Stimulated activated CD4-positive, alpha-beta T cell treated with anti-CD3 and anti-CD28 coated beads, Interleukin-4, amount 100 ng/mL, for 24 hours (primary cell): ENCODE measurements at places on chromosomes 6 and 20.

GRCh38 chr6:119379809-119380208 is 30.2 kb upstream of the MAN1A1 start:
- DNase-seq: no peak

DNA sequence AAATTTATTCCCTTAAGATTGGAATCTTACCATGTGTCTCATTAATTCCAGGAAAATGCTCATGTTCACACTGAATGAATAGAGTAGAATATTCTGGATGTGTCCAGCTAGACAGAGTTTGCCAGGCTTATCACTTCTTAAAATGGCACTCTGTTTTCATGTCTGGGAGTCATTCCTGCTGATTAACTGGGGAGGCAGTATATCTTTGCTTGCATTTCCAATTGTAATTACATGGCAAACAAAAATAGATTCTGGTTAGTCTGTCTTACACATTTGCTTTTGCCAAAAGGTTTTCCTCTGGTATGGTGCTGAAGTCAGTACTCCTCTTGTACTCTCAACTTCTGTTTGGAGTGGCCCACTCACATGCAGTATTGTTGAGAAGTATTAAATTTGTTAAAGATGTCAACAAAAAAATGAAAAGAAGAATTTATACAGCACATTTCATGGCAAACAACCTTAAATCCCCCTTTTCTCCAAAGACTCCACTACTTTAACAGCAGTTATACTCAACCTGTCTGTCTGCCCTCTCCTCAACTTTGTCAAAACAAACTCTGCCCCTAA is 70.2 kb downstream of the TENT5A start:
- no peak for DNase-seq

GRCh38 chr6:157669747-157670216 is 153.3 kb upstream of the SNX9 start:
- no peak for DNase-seq

- no peak for DNase-seq
Observed at GRCh38 chr20:34281177-34281576, 22.0 kb downstream of the AHCY start.

- no peak for DNase-seq
Observed at GRCh38 chr6:18897350-18897749, 510.2 kb downstream of the RNF144B start.
